ENCODE measurements at places on chromosomes 12 and 14. TPM values are rescaled to one million over a fixed set of nuclear protein-coding genes. Genes with fewer than 3 reads are reported as not detected.

The CKB gene
- 9.0 TPM for total RNA-seq

The AVPR1A gene
- total RNA-seq: not detected

GRCh38 chr12:72074065-72074464 is 135.4 kb downstream of the TPH2 start:
- DNase-seq: no peak

- DNase-seq: no peak
Measured at GRCh38 chr14:61193476-61193875, 87.7 kb downstream of the TMEM30B start.

DNA sequence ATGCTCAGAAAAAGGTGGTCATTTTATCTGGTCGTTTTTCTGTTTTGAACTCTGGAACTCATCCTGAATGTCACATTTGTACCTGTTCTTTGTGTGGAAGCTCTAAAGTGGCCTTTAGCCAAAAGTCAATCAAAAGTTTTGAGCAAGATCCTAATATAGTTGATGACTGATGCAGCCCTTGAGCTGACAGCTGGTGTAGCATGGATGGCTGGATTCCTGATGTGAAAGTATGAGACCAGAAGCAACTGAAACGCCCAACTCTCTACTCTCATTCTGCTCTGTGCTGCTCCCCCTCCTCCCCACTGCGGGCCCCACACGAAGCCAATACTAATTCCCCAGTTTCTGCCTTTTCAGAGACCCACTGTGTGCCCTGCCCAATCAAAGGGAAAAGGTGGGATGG is 10.3 kb upstream of the MYH7 start:
- no peak for DNase-seq

DNA sequence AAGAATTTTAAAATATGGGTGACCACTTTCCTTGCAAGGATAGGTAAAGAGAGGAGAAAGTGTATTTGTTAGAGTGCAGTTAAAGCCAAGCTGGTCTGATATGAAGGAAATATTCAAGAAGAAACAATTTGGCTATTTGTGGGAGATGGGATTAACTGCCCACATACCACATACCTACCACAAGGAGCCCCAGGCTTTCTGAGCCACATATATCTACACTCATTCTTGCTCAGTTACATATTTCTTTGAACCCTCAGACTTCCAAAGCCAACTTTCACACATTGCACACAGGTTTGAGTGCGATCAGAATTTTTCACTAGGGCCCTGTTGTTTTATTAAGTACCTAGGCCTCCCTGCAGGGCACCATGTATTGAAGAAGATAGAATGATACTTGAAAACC is 330.2 kb downstream of the ZFP36L1 start:
- no peak for DNase-seq

- DNase-seq: no peak
Measured at GRCh38 chr14:77126461-77126990, 15.1 kb downstream of the ZDHHC22 start.

DNA sequence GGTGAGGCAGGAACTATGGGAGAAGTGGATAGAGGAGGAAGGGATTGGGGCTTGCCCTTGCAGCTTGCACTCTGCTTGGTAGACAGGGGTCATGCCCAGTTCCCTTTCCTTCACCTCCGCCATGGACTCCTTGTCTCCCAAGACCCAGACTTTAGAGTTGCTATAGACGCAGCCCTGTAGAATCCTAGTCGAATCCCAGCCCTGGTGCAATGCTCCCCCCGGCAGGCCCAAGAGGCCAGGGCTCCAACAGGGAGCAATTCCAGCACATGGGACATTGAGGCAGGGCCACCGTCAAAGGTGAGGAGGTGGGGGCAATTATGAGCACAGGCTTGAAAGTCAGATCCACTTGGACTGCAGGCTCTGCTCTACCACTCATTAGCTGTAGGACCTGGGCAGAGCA is 29.5 kb upstream of the BCDIN3D start:
- no peak for DNase-seq

DNA sequence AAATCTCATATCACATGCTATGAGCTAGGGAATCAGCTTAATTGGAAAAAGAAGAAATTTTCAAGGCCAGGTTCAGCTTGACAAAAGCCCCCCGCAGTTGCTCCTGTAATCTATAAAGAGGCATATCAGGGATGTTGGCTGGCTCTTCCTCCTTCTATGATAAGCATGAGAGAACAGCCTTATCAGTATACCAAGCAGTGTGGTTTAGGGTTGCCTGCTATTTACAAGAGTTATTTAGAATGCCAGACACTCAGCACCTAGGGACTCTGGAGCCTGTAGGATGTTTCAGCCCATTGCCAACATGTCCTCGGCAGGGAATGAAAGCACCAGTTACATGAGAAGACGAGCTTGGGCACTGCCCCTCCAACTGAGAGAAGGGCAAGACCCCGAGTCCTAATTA is 89.5 kb upstream of the TMPO start:
- peak; percentile 32 for DNase-seq

DNA sequence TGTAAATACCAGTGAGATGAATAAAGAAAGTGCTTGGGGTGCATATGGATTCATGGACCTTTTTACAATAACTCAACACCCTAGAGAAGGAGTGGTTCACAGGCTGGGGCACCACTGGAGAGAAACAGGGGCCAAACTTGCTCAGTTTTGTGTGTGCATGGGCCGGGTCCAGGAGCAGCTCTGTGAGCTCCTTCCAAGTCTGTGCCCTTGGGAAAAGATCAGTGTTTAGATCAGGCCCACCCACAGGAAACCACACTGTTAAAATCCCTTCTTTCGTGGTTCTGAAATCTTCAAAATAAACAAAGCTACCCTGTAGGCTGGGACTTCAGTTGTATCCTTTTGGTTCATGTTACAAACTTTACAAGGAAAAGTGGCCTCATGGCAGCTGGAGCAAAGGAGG is 156.1 kb upstream of the TMEM260 start:
- DNase-seq: peak; percentile 91

DNA sequence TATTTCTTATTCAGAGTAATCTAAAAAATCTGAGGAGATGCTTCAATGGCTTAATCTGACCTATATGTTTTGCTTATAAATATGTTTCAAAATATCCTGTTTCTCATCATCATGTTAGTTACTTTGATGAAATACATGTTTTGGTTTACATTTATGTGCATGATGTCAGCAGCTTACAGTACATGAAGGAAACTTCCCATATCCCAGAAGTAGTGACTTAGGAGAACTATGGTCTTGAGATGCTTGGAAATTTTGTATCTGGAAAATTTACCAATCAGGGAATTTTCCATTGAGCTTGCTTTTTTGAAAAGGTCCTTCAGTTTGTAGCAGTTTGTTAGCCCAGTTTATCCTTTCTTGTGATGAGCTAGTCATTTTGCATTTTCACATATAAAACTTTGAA is 73.3 kb downstream of the RASSF8 start:
- peak; percentile 73 for DNase-seq

DNA sequence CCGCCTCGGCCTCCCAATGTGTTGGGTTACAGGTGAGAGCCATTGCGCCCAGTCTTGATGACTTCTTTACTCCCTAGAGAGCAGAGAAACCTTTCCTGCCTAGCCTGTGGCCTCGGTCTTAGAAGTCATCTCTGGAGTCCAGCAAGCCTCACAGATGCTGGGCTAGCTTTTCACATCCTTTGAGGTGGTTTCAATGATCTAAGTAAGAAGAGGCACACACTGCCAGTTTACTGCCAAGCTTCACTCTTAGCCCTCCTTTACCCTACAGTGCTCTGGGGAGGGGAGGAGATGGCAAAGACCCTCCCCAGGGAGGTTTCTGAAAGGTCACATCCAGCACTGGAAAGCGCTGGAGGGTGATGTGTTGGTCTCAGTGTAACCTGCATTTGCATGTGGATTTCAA is 304.8 kb downstream of the PCNX1 start:
- DNase-seq: no peak

All from fibroblast of villous mesenchyme (primary cell).